Muscle of arm (tissue), 14 donors: ENCODE measurements at places on chromosomes 5 and 9. TPM values are rescaled to one million over a fixed set of nuclear protein-coding genes. Genes with fewer than 3 reads are reported as not detected.

DNA sequence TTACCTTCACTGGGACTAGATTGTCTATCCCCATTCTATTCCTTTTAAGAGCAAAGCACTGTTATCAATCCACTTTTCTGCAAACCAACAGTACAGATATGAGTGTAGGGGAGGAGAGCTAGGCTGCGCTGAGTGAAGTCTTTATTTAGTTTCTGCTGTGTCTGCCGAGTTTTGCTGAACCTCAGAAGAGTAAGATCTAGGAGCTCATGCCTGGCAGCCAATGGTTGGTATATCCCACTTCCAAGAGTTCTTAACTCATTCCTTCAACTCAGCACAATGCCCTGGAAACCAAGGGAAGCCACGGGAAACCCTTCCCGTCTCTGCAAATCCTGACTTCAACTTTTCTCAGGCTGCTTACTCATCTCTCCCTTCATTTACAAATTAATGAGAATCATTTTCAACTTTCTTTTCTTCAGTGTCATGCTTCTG is 58.0 kb upstream of the JAK2 start:
- no peak for DNase-seq

DNA sequence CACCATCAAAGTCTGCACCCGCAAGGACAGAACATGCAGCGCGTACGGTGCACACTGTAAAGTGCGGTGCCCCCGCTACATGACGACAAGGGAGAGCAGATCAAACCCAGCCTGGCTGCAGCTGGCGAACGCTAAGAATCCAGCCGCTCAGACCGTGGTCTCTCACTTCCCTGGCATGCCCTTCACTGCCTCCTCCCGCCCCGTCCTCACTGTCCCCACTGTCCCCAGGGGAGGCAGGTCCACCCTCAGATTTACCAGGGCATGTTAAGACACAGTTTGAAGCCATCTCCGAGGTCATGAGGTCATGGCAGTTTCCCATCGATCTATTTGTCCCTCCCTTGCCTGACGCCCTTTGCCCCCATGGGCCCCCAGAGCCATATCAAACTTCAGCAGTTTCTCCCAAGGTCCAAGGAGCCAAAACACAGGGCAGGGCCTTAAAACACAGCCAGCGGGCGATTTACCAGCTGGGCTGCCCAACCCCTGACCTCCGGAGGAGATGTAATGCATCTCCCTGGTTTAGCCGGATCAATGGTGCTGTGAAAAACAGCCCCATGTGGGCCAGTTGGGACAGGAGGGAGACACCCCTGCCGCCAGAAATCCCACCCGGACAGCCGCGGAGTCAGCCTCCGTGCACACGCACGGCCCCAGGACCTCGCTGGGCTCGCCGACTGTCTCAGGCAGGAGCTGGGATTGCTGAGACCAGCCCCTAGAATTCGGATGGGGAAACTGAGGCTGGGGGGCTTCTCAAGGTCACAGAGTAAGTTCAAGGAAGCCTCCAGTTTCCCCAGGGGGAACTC is 52.3 kb upstream of the FUBP3 start:
- DNase-seq = no peak

DNA sequence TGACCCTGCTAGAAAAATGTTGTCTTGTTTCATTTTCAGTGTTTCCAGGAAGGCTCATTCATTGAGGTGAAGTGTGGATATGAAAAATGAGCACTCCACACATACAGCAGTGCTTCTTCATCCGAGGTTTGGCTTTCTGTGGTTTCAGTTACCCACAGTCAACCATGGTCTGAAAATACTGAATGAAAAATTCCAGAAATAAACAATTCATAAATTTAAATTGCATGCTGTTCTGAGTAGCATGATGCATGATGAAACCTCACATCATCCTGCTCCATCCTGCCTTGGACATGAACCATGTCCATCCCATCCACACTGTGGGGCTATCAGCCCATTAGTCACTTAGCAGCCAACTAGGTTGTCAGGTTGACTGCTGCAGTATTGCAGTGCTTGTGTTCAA is 10.4 kb upstream of the SLC45A2 start:
- DNase-seq = no peak

DNA sequence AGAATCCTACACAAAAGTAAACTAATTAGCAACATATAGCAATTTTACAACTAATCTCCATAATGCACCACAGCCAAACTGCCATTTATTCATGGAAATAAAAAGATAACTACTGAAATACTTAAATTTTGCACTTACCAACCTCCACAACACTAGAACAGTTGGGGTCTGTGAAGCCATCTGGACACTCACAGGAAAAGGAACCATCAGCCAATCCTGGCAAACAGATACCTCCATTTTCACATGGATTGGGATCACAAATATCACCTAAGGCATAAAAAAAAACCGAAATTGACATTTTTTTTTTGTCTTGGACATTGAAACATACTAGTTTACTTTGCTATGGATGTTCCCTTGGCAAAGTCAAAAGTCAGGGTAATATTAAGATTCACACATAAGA is 130.7 kb downstream of the EDIL3 start:
- DNase-seq = no peak

Gene FOXD4
- polyA plus RNA-seq = 2.3 TPM

Gene TRAF2
- 15.5 TPM for polyA plus RNA-seq

Gene CAVIN4
- polyA plus RNA-seq = 305 TPM
